H7 (cell line): ENCODE measurements at places on chromosomes 4 and X. TPM values are rescaled to one million over a fixed set of nuclear protein-coding genes. Genes with fewer than 3 reads are reported as not detected.

DNA sequence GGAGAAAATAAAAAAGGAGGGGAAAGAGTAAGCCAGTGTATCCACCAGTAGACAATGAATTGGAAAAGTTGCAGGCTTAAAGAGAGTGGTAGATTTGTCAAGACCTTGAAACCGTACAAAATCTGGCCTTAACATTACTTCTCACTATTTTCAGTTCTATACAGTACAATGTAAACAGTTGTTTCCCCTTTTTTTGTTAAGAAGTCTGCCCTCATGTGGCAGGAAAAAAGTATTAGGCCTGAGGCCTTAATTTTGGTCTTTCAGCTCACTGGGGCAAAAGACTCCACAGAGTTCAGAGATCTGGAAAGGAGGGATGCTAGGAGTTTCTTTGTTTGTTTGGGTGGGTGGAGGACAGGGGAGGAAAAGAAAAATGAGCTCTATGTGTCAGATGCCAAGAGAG lies 92.8 kb upstream of the CCDC160 start:
- no peak for DNase-seq

DNA sequence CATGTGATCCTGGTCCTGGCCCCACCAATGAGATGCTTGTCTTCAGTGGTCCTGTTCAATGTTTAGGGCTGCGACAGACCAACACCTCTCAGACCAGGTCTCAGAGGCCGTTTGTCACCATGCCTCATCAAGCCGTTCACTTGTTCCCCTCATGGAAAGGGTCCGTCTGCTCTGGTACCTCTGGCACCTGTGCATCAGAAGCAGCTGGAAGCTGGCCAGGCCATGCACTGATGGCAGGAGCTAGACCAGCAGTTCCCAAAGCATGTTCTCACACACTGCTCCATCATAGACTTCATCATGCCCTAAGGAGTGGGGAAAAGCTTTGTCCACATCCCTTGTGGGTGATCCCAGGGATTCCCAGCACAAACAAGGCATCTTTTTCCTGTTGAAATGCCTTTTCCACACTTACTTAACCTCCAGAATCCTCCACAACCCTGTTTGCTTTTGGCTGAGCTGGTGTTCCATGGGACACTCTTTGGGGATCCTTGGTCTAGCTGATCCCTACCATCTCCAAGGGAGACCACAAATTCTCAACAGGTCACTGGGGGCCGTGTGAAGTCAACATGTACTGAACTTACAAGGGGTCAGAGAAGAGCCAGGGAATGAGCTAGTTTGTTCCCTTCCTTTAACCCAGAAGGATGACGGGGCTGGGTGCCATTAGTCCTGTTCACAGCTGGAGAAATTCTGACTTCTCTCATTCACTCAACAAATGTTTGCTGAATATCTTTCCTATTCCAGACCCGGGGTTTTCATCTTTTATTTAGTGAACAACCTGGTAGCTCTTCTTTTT lies 21.8 kb downstream of the SH3TC1 start:
- no peak for DNase-seq

DNA sequence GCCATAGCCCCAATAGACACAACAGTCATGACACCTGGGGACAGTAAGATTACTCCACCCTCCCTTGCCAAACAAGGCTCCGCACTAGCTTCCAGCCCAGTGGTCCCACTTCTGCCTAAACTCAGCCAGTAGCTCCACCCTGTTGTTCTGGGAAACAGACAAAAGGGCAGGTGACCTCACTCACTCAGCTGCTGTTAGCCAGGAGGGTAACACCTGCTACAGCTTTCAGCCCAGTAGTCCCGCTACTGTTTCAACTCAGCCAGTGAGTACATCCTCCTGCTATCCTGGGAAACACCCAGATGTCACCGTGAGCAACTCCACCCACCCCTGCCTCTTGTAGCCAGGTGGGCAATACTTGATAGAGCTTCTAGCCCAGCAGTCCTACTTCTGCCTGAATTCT lies 162.7 kb upstream of the CPXCR1 start:
- no peak for DNase-seq

DNA sequence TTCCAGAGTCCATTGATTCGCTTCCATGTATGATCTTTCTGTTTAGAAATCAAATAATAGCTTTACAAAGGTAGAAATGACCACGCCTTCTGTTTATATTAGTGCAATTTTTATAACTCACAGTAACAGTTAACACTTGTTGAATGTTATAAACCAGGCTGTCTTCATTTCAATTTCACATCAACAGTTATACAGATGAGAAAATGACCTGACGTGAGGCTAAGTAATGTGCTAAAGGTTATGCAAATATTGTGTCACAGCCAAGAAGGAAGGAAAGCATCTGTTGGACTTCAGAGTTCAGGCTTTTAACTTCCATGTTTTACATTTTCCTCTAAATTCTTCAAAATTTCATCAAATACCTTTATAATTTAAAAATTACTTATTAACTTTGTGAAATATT lies 13.9 kb downstream of the CASP3 start:
- DNase-seq, result no peak

SRPK3 gene
- total RNA-seq, result not detected in 2 replicates

DNA sequence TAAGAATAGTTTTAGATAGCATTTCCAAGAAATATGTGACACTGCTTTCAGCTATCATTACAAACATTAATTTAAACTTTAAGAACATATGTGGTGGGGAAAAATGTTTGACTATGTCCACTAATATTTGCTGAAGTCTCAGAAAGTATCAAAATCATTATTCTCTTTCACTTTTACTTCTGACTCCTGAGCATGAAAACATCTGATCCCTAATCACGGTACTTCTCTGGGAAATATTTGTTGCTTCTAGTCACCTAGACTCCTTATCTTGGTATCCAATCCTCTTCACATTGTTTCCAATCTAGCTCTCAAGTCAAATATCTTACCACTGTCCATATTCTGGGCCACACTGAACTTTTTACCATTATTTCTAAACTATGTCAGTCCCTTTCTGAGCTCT lies 10.8 kb downstream of the NUDT6 start:
- DNase-seq, result no peak

RAP1GDS1 gene
- total RNA-seq, result 37.2 and 53.0 TPM in 2 replicates

DNA sequence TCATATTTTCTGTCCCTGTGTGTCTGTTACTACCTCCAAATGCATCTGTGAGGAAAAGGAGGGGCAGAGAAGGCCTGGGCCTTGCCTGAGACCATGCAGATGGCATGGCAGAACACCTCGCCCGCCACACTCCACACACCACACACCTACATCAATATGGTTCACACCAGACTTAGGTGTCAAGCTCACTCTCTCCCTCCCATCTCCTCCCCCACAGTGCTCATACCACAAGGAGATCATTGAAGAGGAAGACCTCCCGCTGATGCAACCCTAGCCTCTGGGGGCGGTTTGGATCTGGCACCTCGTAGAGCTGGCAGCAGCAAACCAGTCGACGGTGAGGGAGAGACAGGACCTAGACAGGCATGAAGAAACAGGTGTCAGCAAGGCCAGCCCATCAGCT lies 16.6 kb upstream of the KDM5C start:
- no peak for DNase-seq
